ENCODE measurements at places on chromosomes 1 and 21. TPM values are rescaled to one million over a fixed set of nuclear protein-coding genes. Genes with fewer than 3 reads are reported as not detected.

GRCh38 chr1:186540521-186540920 is 79.6 kb upstream of the PDC start:
- no peaks in the 10 kb centered on the region for H3K27me3 ChIP-seq
- no peak overlapping the region for H3K4me3 ChIP-seq
- no peak overlapping the region for H3K27ac ChIP-seq
- no peaks in the 10 kb centered on the region for H3K4me1 ChIP-seq
- no peak for DNase-seq

DNA sequence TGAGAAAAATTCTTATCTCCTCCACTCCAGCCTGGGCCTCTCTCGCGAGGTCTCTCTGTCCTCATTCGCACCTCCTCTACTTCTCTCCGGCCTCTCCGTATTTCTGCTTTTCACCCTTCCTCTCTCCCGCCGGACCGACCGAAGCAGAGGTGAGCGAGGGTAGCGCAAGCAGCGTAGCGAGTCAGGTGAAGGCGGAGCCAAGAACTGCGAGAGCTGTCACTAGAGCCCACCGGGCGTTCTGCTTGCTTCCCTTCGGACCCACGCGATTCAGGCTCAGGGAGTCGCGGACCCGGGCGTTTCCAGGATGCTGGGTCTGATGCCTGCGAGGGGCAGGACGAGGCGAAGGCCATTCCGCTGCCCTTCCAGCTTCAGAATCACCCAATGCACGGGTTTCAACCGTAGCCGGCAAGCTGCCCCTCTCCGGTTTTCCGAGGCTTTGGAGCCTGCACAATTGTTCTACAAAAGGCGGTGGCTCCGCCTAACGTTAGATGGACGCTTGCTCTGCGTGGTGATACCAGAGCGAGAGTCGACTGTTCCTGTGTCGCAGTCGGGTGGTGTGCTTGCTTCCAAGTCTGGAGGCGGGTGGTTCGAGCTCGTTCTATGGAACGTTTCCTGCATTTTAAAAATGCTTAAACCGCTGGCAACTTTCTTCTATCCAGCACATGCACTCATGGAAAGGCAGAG is 310.2 kb downstream of the FAM72C start:
- no peak overlapping the region for H3K27ac ChIP-seq
- peaks cover 59% of the 10 kb centered on the region for H3K27me3 ChIP-seq
- no peak for DNase-seq
- no peak overlapping the region for H3K4me3 ChIP-seq
- H3K36me3 ChIP-seq, result no peaks in the 10 kb centered on the region
- peaks cover 7% of the 10 kb centered on the region for H3K4me1 ChIP-seq

DNA sequence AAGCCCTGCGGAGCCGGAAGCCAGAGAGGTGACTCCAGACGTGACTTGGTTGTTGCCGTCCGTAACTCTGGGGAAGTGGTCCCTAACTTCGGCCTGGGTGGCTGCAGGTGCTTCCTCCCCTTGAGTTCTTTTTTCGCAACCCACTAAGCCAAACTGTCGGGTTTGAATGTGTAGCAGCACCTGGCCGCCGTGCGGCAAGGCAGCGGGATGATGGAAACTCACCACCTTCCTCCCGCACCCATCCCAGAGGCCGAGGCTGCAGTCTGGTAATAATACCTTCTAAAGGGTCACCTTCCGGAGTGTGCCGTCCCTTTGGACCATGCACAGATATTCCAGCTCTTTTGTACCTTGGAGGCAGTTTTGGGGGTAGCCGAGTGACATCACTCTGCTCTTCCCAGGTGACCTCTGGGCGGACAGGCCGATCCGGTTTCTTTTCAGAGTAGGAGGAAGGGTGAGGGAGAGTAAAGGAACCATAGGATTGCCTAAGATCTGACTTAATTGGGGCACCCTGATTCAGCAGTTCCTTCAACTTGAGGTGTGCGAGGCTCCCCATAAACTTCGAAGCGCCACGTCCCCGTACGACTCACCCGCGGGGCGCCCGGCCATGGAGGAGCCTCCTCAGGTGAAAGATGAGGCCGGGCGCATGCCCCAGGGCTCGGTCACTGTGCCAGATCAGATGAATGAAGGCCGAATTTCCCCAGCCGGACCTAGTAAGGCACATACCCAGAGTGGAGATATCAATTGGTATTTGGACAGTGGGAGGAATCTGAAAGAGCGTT is 1.0 kb downstream of the KCNK1 start:
- peaks cover 43% of the 10 kb centered on the region for H3K27me3 ChIP-seq
- H3K27ac ChIP-seq, result peak overlapping the region; percentile 55
- H3K4me3 ChIP-seq, result peak overlapping the region; percentile 82

RGS13 gene
- not detected for total RNA-seq

OR6N1 gene
- total RNA-seq, result not detected

GRCh38 chr1:111054656-111055055 is 85.2 kb downstream of the DRAM2 start:
- no peak overlapping the region for H3K4me3 ChIP-seq
- no peak overlapping the region for H3K27ac ChIP-seq
- no peaks in the 10 kb centered on the region for H3K4me1 ChIP-seq
- H3K27me3 ChIP-seq, result peaks cover 42% of the 10 kb centered on the region
- DNase-seq, result no peak
- H3K36me3 ChIP-seq, result no peaks in the 10 kb centered on the region

- no peaks in the 10 kb centered on the region for H3K4me1 ChIP-seq
- H3K4me3 ChIP-seq, result no peak overlapping the region
- no peak overlapping the region for H3K27ac ChIP-seq
- H3K36me3 ChIP-seq, result no peaks in the 10 kb centered on the region
- no peak for DNase-seq
- H3K27me3 ChIP-seq, result no peaks in the 10 kb centered on the region
Measured at GRCh38 chr1:81949421-81949820, 148.7 kb downstream of the ADGRL2 start.

DNA sequence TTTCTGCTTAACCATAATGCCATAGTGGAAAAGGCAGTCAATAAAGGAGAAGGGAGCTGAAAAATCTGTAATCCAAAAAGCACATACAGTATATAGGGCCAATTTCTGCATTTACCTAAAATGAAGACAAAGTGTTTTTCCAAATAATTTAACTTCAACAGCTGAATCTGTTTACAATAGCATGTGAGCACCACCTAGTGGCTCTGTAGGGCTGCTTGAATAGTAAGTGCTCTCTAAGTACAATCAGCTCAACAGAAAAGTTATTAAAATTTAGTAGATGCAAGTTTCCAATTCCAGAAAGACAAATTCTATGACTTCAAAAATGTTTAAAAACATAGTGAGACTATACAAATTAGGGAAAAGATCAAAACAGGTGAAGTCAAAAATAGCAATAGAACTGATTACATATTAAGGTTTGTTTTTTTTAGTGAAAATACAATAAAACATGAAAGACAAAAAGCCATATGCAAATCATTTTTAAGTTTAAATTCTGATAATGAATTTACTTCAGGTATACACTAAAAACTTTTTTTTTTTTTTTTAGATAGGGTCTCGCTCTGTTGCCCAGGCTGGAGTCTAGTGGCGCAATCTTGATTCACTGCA is 220.0 kb downstream of the SETD4 start:
- H3K27me3 ChIP-seq, result peaks cover 13% of the 10 kb centered on the region
- no peak overlapping the region for H3K27ac ChIP-seq
- DNase-seq, result peak; percentile 52
- H3K36me3 ChIP-seq, result no peaks in the 10 kb centered on the region

DNA sequence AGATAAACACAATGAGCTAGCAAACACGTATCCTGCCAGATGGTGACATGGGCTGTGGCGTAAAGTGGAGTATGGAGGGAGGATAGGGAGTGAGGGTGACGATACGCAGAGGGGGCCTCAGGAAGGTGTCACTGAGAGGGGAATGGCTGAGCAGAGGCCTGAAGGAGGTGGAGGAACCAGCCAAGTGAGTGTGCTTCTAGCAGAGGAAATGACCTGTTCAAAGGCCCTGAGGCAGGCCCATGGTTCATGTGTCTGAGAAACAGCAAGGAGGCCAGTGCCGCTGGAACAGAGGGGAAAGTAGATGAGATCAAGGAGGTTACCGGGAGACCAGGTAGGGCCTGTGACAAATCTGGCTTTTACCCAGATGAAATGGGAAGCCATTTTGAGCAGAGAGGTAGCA is 36.0 kb downstream of the TAS1R2 start:
- H3K4me1 ChIP-seq, result no peaks in the 10 kb centered on the region
- no peak for DNase-seq
- no peak overlapping the region for H3K4me3 ChIP-seq
- H3K36me3 ChIP-seq, result no peaks in the 10 kb centered on the region
- peaks cover 13% of the 10 kb centered on the region for H3K27me3 ChIP-seq

EXO1 gene
- total RNA-seq, result 30.1 TPM

DNA sequence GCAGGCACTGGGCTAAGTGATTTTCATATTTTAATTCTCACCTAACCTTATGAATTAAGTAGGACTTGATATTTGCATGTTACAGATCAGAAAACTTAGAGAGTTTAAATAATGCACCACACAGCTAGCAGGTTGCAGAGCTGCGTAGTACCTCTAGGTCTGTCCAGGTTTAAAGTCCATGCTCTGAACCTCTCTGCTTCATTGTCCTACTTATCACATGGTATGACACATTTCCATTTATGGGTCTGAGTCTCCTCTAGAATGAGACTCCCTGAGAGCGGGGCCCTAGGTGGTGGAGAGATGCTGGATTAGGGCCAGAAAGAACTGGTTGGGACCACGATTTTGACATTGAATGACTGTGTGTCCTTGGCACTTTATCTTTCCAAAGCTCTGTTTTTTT is 102.5 kb upstream of the USP24 start:
- no peak overlapping the region for H3K27ac ChIP-seq
- no peak overlapping the region for H3K4me3 ChIP-seq
- H3K4me1 ChIP-seq, result no peaks in the 10 kb centered on the region
- peaks cover 5% of the 10 kb centered on the region for H3K27me3 ChIP-seq
- H3K36me3 ChIP-seq, result no peaks in the 10 kb centered on the region

GRCh38 chr1:40981691-40982448 is 2.4 kb downstream of the CTPS1 start:
- H3K4me3 ChIP-seq, result peak overlapping the region; percentile 36
- H3K36me3 ChIP-seq, result peaks cover 53% of the 10 kb centered on the region
- peak overlapping the region; percentile 2 for H3K27ac ChIP-seq

GRCh38 chr1:106022312-106022902 is 1034.1 kb upstream of the PRMT6 start:
- no peak overlapping the region for H3K27ac ChIP-seq
- H3K4me1 ChIP-seq, result no peaks in the 10 kb centered on the region
- no peaks in the 10 kb centered on the region for H3K36me3 ChIP-seq
- H3K4me3 ChIP-seq, result no peak overlapping the region
- DNase-seq, result no peak

- no peak overlapping the region for H3K4me3 ChIP-seq
- no peaks in the 10 kb centered on the region for H3K36me3 ChIP-seq
- no peaks in the 10 kb centered on the region for H3K4me1 ChIP-seq
- H3K27me3 ChIP-seq, result peaks cover 7% of the 10 kb centered on the region
- H3K27ac ChIP-seq, result no peak overlapping the region
Measured at GRCh38 chr1:170273291-170274130, 127.8 kb downstream of the NTMT2 start.

DNA sequence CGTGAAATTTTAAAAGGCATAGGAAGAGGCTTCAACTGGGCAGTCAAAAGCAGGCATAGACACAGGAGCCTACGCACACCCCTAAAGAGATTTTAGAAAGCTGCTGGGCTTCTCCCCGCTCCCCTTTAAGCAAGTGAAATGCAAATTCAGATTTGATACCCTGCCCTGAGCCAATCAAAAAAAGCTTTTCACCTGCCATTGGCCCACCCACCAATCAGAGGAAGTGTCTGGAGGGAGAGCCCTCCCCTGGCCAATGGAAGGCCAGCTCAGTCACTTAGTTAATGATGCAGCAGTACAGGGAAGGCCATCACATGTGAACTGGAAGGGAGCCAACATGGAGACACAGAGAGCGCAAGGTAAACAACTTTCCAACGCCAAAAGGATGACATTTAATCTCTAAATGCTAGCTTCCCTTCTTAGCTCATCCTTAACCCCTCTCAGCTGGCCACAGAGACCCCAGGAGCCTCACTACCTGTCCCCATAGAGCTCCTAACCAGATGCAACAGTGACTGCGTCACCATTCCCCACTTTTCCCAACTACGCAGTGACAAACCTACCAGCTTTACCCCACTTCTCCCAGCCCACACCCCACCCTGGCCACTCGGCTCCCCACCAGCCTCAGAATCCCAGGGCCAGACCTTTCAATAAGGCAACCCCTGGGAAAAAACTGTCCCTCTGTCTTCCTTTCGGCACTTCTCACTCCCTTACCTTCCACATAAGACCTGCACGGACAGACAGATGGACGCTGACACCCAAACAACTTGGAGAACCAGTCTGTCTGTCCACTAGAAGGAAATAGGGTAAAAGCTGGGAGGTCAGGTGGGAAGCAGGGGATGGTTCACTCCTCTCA is 71.0 kb downstream of the CD46 start:
- H3K4me3 ChIP-seq, result peak overlapping the region; percentile 65
- peaks cover 47% of the 10 kb centered on the region for H3K36me3 ChIP-seq
- H3K27me3 ChIP-seq, result no peaks in the 10 kb centered on the region
- DNase-seq, result peak; percentile 46

LCE6A gene
- total RNA-seq, result not detected

DNA sequence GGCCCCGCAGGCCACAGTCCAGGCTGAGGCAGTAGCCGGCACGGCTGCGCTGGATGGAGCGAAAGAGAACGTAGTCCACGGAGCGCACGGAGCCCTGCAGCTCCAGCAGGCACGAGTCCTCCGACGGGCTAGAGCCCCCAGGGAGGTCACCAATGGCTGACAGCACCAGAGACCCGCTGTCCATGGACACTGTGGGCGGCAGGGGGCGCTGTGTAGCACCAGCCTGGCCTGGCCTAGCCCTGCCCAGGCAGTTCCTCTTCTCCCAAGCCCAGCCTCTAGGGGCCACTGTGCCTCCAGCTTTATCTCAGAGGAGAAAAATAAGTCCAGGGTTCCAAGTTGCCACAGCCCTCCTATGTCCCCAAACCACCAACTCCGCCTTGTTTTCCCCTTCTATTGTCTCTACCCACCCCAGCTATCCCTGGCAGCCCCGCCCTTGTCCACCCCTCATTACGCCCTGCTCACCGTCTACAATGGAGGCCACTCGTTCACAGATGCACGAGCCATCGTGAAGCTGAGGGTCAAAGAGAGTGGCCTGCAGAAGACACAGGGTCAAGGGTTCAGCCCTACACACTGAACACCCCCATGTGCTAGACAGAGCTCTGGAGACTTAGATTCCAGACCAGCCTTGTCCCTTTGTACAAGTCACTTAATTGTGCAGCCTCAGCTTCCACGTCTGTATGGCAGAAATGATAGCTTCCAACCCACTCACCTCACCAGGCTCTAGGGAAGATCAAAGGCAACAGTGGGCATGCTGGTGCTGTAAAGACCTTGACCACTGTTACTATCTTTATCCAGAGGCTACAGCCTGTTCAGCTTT is 4.4 kb downstream of the ENTREP3 start:
- peak overlapping the region; percentile 54 for H3K4me3 ChIP-seq
- H3K4me1 ChIP-seq, result peaks cover 36% of the 10 kb centered on the region
- H3K27ac ChIP-seq, result peak overlapping the region; percentile 49
